Cardiac fibroblast (primary cell): ENCODE measurements at places on chromosomes 4 and X.

DNA sequence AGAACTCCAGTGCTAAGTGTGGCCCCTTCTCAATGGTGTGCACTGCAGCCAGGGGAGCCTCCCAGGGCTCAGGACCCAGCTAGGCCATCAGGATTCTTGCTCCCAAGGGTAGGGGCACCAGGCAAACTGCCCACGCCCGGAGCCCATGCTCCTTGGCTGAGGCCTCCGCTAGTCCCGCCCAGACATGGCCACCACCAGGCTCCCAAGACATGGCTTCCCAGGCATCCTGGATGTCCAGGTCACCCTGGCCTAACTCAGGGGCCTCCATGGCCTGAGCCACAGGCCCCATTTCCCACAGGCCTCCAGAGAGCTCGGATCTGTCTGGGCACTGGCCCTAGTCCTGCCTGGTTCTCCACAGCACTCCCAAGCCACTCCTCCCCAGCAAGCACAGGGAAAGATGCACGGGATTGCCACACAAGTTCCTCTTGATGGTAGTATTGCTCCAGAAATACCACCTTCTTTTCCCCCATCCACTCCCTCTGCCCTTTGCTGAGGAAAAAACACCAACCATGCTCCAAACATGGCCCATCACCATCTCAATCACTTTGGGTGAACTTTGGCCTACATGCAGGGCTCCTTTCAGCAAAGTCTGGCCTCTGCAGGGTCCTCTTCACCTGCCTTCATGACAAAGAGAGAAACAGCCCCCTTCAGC is 274.7 kb upstream of the AGTR2 start:
- no peak for DNase-seq

DNA sequence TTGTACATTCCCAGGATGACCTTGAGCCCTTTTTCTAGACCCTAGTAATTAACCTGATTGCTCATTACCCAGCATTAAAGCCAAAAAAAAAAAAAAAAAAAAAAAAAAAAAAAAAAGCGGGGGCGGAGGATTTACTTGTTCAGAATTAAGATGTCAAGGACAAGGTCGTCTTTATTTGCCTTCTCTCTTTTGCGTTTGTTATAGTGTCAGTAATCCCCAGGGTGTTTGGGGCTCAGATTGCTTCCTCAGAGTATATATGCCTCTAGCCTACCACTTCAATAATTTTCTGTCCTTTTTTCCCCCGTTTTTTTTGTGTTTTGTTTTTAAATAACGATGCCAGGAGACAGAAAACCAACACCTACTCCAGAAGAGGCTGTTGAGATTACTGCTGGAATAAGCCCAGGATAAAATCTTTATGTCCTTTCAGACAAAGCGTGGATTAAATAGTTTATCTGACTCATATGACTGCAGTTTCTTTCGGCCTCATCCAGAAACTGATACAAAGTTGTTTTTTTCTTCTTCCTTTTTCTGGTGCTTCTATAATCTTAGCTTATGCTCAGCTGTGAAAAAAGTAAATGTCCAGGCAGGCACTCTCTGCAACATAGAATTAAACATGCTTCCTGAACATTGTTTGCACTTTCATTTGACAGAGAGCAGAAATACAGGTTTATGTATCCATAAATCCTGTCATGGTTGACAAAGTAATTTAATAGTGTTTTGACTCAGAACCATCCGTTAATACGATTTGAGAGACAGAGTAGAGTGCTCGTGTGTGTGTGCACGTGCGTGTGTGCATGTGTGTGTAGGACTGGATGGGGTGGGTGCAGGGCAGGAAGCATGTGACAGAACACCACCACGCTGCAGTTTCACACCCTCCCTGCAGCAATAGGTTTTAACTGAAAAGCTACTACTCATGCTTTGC is 138.6 kb downstream of the AFF1 start:
- DNase-seq: peak; percentile 44

DNA sequence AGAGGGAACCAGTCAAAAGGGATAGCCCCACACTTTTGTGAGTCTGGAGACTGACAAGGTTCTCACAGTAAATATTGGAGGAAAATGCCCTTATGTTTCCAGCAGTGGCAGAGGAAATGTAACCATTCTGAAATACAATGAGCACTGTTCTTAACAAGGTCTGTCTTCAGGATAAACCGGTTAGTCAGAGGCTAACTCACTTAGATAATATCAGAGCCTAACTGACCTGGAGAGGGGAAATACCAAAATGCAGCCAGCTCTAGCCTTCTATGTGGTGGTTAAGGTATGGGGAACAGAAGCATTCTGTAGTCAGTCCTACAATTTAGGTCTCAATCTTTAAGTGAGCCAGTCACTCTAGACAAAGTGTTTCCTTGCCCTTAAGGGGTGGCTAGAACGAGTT is 70.8 kb downstream of the TBCK start:
- no peak for DNase-seq

- no peak for DNase-seq
These were observed 197.9 kb downstream of the MGST2 start for GRCh38 chr4:139863531-139863930.

- no peak for DNase-seq
These were observed 122.9 kb downstream of the PDLIM5 start for GRCh38 chr4:94574616-94575015.

GRCh38 chr4:2177443-2178093 is 64.4 kb downstream of the HAUS3 start:
- DNase-seq: peak; percentile 5

DNA sequence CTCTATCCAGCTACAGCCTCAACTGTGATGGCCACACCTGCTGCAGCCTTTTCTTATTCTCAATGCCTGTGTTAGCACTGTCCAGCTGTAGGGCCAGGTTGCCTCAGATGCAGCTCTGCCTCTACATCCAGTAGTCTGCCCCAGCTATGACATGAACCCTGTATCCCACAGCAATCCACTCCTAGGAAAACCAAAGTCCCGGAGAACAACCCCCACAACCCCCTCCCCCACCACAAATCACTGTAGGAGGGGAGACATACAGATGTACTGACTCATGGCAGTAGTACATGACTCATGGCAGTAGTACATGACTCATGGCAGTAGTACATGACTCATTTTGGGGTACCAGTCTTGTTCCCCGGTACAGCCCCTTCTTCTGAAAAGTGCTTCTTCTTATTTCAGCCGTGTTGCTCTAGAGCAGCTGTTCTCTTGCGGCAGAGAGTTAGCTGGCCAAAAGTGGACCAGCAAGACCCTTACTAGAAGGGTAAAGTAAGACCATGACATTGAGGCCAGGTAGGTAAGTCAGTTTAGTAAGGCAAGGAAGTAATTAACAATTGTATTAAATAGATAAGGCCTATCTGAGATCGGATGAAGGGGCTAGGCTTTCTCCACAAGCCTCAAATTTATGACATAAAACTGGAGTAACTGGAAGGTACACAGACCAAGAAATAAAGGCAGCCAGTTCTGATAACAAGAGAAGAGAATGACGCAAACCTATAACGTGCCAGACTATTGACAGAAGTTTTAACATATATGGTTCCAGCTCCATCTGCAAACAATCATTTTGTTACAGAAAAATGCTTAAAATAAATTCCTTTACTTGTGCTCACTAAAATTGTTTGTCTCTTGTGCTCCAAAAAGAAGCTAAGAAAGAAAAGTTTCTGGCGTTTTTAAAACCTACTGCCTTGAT is 221.4 kb downstream of the TACR3 start:
- DNase-seq: peak; percentile 26

GRCh38 chr4:35493977-35494376 is 750.3 kb downstream of the ARAP2 start:
- DNase-seq: no peak

- DNase-seq: no peak
These were observed 171.2 kb downstream of the LDB2 start for GRCh38 chr4:16727218-16727617.

- DNase-seq: peak; percentile 32
These were observed 95.8 kb downstream of the MGST2 start for GRCh38 chr4:139761461-139761860.

- DNase-seq: peak; percentile 95
These were observed 646.0 kb downstream of the RPA4 start for GRCh38 chrX:97529536-97530200.

DNA sequence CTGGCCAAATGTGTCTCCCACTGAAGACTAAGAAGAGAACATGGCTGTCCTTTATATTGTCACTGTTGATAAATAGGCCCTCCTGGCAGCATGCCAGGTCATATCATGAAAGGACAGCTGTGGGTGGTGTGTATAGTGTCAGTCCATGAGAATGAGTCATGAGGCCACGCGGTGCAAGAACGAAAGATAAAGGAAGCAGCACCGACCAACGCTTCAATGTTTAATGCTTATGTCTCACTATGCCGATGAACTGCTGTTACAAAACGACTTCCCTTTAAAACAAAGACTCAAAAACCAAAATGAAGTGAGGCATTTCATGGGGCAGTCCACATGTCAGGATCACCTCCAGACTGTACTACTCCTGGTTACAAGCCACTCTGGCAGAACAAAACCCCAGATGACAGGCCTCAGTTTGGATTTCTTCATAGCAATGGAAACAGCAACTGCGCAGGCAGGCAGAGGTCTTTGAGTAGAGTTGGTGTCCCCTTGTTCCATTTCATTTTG is 5.2 kb upstream of the TCEANC start:
- peak; percentile 64 for DNase-seq

DNA sequence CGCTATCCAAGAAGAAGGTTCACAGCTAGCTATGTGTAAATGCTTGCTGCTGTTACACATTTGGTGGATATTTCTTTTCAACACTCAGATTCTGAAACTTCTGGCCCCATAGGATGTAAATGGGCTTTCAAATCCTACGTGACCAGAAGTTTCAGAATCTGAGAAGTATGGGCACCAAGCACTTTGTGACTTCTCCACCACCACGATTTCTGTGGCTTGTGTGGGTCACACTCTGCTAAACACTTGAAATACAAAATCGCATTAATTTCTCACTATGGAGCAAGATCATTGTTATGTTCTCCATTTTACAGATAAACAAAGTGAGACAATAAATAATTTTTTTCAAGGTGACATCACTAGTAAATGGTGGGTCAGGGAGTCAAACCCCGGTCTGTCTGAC is 259.4 kb upstream of the JADE1 start:
- no peak for DNase-seq

- peak; percentile 32 for DNase-seq
These were observed 38.5 kb downstream of the APBB2 start for GRCh38 chr4:41175794-41176193.

GRCh38 chr4:57492251-57492878 is 382.2 kb upstream of the IGFBP7 start:
- no peak for DNase-seq

DNA sequence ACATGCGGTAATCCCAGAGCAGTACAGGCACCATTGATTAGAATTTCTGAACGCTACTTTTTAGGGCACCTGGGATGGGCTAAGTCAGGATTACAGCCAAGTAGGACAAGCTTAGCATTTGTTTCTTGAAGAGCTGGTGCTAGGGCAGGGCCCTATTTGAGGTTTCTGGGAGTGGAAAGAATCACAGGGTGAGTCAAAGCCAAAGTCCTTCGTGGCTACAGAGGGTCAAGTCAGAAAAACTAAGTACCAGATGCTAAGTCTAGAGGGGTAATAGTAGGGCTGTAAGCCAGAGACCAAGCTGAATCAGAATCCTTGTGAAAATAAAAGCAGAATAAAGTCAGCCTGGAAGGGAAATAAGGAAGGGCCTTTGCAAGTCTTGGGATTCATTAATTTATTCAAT is 448.6 kb downstream of the ZIC3 start:
- DNase-seq: no peak

GRCh38 chr4:65911720-65912119 is 241.4 kb upstream of the EPHA5 start:
- no peak for DNase-seq

DNA sequence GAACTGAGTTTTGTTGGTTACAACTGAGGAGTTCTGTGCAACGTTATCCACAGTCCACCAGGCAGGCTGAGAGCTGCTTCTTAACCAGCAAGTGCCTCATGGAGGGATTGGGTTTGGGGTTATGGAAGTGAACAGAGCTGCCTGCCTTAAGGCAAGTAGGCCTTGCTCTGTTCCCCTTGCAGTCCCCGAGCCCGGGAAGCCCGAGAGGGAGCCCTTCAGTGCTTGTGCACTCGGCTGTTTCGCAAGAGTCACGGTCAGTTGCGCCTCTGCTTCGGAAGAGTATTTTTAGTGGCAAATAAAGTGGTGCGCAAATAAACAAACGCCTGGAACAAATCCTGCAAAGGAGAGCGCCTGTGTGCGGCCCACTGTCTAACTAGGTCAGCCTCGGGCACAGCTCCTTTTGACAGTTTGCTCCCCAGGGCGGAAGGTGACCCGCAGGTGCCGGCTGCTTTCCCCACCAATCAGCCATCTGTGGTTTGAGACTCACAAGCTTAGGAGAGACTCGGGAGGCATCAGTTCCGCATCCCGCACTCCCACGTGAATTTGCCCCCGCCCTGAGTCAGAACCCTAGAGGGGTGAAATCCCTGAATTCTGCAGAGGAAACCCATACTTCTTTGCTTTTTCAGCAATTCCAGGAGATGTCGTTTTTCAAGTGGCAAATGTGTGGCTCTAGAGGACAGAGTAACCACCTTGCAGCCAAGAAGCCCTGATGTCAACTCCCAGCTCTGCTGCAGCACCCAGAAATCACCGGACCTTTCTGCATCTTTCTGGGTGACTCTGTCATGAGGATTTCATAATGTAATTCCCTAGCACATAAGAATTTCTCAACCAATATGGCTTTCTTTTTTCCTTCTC is 56.8 kb downstream of the LGI2 start:
- DNase-seq: no peak

DNA sequence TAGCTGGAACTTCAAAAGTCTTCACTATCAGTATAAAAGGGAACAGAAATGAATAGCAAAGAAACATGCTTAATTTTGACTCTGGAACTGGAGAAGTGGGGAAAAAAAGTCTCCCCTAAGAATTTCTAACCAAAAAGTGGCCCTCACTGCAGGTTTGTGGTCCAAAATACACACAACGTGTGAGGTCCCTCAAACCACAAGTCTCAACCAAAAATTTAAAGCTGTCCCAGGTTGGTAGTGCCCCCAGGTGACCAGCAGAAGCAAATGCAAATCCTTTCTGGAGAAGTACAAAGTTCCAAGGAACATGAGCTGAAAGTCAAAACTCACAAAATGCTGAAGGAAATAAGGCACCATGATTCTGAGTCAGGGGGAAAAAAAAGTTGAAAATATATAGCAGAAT is 23.6 kb upstream of the VAMP7 start:
- peak; percentile 34 for DNase-seq

DNA sequence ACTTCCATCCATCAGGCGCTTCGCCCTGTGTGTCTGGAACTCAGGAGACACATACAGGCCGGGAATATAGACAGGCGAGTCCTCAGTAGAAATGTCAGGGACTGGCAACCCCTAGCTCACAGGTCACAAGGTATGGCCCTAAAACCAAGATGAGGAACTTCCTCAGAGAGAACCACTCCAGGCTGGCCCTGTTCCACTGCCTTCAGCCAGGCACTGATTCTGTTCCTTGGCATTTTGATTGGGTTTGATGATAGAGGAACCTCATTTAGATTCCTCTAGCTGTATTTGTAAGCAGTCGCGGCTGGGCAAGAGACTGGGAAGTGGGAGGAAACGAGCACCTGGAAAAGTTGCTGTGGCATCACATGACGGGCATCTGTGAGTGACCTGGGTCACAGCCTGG is 8.1 kb downstream of the HPSE start:
- DNase-seq: no peak
